Kidney glomerular epithelial cell (primary cell): ENCODE measurements at places on chromosomes 1 and 21.

DNA sequence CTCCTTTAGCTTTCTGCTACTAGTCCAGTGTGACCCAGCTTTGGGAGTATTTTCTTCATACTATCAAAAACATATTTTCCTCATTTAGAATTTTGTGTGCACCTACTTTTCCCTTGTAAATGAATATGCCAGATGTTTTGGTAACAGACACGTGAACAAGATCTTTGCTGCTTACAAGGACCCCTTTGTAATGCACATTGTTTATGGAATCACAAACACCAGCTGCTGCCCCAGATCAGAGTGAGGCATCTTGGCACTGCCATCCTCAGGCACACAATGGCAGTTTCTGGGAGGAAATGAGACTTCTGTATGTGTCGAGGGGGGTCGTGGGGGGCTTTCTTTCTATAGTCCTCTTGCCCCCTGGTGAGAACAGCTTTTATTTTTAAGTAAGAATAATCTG, 115.7 kb downstream of the RGL1 start:
- DNase-seq: no peak

DNA sequence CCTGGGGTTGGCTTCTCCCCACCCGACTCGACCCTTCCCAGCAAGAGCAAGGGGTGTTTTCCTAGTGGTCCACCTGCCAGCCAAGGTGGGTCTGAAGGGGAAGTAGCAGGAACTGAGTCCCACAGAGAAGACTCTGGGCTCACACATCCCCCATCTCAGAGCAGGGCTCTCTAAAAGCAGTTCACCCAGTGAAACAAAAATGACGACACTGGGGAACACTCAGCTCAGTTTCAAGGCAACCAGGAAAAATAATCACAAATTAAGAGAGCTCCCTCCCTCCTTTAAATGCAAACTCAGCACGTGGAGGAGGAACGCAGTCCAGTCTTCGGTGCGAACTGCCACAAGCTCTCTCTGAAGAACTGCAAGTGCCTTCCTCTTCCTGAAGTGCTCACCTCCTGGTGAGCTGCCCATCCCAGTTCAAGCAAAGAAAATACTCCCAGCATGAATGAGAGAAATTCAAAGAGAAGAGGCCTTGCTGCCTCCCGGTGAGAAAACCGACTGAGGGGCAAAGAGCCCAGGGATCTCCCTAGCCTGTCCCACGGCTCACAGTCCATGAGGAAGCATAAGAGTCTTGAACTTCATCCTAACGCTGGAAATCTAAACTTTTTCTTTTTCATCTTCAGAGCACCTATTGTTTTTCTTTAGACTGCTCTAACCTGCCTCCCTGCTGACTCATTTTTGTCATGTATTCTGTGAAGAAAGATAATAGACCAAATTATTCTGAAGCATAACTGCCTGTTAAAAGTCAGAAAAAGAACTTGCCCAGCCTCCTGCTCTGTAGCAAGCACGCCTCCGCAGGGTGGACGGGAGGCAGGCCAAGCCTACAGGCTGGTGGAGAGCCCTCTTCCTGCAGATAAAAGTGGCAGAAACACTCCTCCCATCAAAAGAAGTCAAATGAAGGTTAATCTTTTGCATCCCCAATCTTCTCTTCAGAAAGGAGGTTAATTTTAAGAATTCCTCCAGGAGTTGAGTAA, 281.4 kb downstream of the HHIPL2 start:
- DNase-seq: peak; percentile 20

- DNase-seq: peak; percentile 22
These were observed 20.0 kb downstream of the CEP170 start for GRCh38 chr1:243234978-243235647.

- DNase-seq: no peak
These were observed 13.2 kb downstream of the CAPN9 start for GRCh38 chr1:230760360-230760827.

DNA sequence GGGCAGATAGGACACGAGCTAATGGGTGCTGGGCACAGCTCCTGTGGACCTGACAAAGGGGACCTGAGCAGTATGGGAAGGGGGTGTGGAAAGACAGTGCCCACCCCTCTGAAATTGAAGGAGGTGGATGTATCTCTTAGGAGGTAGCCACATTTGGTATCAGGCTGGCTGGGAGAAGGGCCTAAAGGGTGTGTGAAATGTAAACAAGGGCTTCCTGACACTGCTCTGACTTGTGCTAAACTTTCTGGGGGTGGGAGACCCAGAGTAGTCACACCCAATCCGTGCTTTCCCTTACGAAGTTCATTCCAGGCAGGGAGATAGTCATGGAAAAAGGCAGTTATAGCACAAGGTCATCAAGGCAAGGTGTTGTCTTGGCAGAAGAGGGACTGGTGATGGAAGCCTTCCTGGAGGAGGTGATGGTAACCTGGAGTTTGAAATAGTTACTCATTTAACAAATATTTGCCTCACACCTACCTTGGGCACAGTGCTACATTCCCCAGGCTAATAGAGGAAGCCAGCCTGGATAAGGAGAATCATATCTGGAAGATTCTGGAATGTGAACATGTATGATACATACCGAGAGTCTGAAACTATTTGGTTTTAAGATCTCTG, 5.3 kb upstream of the CCDC24 start:
- DNase-seq: no peak

- DNase-seq: no peak
These were observed 52.2 kb downstream of the SSBP3 start for GRCh38 chr1:54353959-54354358.
